ENCODE measurements at places on chromosomes 16 and 17.
A peak's percentile ranks its signal among the peaks of the same experiment; 100 is the strongest.

GRCh38 chr16:62853887-62854286 is 817.6 kb upstream of the CDH8 start:
- no peak for DNase-seq

DNA sequence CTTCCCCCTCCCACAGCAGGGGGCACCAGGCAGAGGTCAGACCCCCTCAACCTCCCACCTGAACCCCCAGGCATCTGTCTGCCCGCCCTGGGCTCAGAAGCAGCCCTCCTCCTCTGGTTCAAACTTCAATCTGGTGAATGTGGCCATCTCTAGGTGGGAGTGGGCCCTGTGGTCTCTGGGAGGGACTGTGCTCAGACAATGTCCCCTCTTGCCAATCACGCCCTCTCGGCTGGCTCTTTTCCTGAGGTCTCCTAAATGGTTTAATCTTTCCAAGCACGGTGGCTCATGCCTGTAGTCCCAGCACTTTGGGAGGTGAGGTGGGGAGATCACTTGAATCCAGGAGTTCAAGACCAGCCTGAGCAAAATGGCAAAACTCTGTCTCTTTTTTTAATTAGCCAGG is 15.2 kb downstream of the LITAF start:
- no peak for DNase-seq

- DNase-seq = no peak
Observed at GRCh38 chr17:15086776-15087295, 178.3 kb downstream of the PMP22 start.

- no peak for DNase-seq
Observed at GRCh38 chr17:10050597-10051101, 145.6 kb upstream of the RCVRN start.

DNA sequence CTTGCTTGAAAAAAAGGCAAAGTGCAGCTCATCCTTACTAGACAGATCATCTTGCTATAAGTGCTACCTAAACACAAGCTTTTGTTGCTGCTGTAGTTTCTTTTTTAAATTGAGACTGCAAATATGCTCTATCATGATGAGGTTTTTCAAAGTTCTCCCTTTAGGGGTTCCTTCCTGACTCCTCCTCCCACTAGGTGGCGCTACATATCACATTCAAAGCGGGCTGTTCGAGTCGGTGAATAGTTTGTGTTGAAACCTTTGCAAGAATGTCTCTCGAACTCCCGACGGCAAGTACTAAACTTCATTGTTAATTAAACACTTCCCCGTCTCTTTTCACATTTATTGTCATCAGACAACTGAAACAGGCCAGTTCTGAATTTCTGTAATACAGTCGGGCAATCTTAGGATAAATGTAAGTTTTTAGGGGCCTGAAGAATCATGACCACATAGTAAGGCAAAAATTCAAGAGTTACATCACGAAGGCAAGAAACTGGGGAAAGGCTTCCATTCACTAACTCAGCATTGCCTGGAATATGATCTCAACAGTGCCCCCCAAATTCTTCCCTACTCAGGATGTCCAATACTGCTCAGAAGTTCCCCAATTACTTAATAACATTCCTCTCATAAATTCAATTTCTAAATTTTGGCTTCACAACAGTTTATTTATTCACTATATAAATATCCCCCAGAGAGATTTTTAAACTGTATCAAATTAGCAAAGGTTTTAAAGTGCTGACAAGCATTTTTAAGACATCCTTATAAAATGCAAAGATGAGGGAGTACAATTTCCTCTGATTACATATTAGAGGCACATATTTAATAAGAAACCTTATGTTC is 6.7 kb downstream of the HS3ST3A1 start:
- peak; percentile 76 for DNase-seq

- DNase-seq = no peak
Observed at GRCh38 chr17:31371511-31372097, 19.9 kb upstream of the RAB11FIP4 start.

DNA sequence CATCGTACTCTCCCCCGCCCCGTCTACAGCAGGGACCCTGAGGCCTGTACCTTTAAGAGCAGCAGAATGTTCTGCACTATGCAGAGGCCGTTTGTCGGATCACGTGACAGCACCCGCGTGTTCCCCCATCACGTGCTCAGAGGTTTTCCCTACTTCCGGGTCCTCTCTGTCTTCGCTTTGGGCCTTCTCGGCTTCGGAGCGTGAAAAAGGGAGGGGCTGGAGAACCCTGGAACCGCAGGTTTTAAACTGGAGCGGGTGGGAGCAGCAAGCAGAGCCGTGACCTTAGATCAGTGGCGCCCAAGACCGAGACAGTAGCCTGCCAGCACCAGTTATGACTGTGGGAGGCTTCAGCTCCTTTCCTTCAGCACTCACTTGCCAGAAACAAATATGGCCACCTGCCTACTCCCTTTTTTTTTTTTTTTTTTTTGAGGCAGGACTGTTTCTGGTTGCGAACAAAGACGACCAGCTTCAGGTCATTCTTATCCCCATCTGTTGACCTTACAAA is at the start of gene CLN3:
Gene CLN3, minus strand, starts transcription at position 105 of the 505 bp plus-strand sequence. CDS start 315 bp downstream, outside the sequence.
- peak; percentile 91 for DNase-seq

DNA sequence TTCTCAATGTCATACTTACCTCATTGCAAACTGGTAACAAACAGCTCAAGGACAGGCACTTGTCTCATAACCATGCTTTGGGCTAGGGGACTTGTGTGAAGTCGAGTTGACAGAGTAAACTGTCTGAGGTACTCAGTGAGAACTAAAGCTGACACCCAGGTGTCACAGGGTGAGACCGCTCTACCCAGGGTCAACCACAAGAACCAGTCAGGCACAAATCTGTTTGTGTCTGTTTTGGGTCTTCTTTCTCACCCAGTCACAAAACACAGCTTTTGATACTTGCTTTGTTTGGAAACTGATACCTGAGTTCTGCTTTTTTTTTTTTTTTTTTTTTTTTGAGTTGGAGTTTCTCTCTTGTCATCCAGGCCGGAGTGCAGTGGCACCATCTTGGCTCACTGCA is 161.1 kb downstream of the STX8 start:
- no peak for DNase-seq

DNA sequence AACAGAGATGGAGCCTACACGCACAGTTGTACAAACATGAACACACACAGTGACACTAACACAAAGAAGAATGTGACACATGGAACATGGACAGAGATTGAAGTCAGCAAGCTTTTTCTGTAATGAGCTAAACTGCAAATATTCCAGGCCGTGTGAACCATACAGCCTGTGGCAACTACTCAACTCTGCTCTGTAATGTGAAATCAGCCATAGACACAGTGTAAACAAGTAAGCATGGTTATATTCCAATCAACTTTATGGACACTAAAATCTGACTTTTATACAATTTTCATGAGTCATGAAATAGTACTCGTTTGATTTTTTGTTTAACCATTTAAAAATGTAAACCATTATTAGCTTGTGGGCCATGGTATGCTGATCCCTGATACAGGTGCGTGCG is 120.2 kb downstream of the SMG6 start:
- DNase-seq = no peak

DNA sequence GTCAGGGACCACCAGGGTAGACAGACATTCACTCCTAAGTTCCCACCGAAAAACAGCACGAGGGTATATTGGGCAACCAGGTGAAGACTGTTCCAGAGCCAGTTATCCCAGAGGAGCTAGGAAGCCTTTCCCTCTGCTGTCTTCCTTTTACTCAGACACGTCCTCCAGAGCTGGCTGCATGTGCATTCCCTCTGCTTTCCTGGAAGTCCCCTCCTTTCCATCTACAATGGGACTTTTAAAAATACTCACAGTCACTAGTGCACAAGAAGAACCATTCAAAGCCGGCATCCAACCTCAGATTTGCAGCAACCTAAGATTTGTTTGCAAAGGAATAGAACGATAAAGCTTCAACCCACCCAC is 32.5 kb upstream of the CRISPLD2 start:
- DNase-seq = no peak

GRCh38 chr16:57544124-57544653 is 1.7 kb downstream of the ADGRG5 start:
- no peak for DNase-seq

DNA sequence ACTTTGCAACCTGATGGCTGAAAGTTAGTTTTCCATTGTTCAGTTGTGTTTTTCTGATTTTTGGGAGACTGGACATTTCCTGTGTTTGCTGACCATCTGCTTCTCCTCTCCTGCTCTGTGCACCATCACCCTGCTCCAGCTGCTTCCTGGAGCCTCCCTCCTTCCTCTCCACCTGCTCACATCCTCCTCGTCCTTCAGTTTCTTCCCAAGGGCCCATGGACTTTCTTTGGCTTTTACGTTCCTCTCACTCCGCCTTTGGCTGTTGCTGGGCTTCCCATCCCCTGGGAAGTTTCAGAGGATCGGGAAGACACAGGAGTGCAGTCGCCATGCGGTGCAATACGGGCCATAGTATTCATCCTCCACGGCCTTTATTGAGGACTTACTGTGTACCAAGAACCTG is 61.6 kb downstream of the TNFRSF13B start:
- DNase-seq = no peak

- DNase-seq = no peak
Observed at GRCh38 chr17:35256629-35257028, 13.8 kb downstream of the SLFN5 start.

GRCh38 chr16:25089351-25089750 is 22.2 kb upstream of the LCMT1 start:
- no peak for DNase-seq

DNA sequence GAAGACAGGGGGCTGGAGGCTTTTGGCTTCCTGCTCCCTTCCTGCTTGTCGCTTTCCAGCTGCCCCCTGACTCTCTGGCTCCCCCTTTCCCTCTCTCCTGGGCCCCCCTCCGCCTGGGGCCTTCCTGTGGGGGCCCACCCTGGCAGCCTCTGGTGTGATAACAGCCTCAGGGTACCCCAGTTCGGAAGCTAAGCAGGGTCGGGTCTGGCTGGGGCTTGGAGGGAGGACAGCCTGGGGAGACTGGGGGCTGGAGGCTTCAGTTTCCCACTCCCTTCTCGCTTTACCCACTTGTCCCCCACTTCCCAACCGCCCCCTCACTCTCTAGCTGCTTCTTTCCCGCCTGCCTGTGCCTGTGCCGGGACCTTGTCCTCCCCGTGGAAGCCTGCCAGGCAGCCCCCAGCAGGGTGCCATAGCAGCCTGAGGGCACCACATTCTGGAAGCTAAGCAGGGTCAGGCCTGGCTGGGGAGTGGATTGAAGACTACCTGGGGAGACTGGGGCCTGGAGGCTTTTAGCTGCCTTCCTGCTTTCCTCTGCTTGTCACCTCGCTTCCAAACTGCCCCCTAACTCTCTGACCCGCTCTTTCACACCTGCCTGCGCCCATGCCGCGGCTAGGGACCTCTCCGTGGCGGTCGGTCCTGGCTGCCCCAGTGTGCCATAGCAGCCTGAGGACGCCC is 2275.5 kb downstream of the TP53TG3F start:
- no peak for DNase-seq

DNA sequence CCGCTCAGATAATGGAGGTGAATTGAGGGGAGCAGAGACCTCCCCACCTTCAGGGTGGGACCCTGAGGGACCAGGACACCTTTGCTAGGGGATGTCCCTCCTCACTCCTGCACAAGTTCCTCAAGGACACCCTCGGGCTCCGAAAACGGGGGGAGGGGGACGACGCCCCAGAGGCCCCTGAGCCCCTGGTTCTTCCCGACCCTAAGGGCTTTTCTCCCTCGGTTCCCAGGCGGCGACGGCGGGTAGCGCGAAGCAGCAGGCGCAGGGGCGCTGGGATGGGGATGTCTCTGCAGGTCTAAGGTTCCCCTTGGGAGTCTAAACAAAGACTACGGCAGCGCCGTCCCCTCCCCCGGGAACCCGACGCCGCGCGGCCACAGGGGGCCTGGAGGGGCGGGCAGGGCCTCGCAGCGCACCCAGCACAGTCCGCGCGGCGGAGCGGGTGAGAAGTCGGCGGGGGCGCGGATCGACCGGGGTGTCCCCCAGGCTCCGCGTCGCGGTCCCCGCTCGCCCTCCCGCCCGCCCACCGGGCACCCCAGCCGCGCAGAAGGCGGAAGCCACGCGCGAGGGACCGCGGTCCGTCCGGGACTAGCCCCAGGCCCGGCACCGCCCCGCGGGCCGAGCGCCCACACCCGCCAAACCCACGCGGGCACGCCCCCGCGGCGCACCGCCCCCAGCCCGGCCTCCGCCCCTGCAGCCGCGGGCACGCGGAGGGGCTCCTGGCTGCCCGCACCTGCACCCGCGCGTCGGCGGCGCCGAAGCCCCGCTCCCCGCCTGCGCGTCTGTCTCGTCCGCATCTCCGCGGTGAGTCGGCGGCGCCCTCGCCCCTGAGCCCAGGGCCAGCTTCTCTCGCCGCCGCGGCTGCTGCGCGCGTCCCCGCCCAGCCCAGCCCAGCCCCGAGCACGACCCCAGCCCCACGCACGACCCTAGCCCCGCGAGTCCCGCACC is 36.7 kb upstream of the NDRG4 start:
- no peak for DNase-seq

GRCh38 chr17:74760404-74761105 is 12.1 kb downstream of the NHERF1 start:
- no peak for DNase-seq

DNA sequence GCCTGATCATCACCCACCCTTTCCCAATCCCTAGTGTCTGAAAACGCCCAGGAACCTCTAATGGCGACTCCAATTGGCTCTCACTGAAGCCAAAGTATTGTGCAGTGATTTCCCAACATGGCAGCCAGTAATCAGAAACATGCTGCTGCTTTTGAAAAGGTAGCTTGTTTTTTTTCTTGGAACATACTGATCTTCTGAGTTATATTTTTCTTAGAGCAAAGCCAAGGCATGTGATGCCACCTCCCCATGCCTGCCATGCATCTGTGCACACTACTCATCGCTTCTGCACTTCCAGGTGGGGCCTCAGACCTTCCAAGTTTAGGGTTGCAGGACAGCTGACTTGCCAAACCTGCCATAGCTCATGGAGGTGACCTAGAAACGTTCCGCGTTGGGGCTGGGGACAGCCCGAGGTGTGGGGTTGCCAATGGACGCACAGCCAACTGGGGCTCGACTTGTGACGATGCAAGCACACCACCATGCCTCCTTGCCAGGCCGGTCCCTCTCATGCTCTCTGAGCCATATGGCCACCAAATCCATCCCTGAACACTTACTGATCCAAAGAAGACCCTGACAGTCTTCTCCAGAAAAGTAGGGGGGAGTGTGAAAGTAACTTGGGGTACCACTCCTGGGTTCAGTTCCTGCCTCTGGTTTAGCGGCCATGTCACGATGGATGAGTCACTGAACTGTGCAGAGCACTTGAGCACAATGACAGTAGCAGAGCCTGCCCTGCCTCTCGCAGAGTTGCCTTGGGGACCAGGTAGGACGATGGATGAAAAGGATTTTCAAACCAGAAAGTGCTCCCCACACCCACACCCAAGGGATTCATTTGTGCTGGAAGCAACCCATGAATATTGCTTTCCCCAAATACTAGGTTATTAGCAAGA is 155.7 kb downstream of the CCDC182 start:
- DNase-seq = no peak
